ENCODE measurements at places on chromosomes 4 and X.

GRCh38 chrX:10120331-10120730 is 36.4 kb upstream of the CLCN4 start:
- no peak for DNase-seq

GRCh38 chr4:25031077-25031621 is 403 bp upstream of the LGI2 start:
- DNase-seq: peak; percentile 22

DNA sequence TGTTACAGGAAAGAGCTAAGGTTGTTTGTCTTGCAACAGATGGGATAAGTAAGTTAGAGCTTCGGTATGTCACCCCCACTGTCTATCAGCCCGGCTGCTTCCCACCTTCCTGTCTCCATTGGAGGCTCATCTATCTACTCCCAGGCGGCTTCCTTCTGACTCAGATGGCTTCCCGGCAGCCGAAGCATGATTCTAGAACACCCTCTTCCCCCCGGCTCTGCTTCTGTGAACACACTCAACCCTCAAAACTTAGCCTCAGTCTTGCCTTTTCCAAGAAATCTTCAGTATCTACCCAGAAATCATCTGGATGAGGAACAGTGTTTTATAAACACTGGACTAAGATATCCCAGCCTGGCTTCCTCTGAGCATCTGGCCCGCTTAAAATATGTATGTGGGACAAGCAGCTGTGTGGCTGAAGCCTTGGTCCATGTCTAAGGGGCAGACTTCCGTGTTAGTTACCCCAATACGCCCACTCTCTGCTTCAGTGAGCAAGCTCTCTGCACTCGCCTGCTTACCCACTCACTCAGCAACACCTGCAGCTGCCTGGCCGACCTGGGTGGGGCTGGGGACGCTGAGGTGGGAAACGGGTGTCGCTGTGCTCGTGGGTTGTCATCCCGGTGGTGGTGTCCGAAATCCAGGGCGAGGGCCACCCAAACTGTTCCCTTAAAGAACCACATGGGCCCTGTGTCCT is 12.0 kb upstream of the SLC2A9 start:
- DNase-seq: no peak

DNA sequence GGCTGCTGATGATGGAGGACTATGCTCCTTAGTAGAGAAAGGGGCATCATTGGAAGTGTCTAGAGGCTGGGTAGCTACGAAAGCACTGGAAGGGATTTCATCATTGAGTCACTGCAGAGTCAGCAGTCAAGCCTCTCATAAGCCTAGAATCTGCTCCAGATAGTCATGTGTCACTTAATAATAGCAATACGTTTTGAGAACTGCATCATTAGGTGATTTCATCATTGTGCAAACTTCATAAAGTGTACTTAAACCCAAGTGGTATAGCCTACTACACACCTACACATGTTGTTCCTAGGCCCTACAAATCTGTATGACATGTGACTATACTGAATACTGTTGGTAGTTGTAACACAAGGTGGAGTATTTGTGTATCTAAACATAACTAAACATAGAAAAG is 165.6 kb downstream of the PTTG2 start:
- no peak for DNase-seq

DNA sequence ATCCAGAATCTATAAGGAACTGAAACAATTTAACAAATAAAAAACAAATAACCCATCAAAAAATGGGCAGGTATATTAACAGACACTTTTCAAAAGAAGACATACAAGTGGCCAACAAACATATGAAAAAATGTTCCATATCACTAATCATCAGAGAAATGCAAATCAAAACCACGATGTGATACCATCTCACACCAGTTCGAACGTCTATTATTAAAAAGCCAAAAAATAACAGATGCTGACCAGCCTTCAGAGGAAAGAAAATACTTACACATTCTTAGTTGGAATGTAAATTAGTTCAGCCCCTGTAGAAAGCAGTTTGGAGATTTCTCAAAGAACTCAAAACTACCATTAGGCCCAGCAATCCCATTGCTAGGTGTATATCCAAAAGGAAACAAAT is 687.9 kb upstream of the AADAT start:
- DNase-seq: no peak

- DNase-seq: no peak
Observed at GRCh38 chrX:134407065-134407376, 52.9 kb upstream of the HPRT1 start.

- DNase-seq: no peak
Observed at GRCh38 chr4:141814499-141814898, 178.1 kb downstream of the IL15 start.

DNA sequence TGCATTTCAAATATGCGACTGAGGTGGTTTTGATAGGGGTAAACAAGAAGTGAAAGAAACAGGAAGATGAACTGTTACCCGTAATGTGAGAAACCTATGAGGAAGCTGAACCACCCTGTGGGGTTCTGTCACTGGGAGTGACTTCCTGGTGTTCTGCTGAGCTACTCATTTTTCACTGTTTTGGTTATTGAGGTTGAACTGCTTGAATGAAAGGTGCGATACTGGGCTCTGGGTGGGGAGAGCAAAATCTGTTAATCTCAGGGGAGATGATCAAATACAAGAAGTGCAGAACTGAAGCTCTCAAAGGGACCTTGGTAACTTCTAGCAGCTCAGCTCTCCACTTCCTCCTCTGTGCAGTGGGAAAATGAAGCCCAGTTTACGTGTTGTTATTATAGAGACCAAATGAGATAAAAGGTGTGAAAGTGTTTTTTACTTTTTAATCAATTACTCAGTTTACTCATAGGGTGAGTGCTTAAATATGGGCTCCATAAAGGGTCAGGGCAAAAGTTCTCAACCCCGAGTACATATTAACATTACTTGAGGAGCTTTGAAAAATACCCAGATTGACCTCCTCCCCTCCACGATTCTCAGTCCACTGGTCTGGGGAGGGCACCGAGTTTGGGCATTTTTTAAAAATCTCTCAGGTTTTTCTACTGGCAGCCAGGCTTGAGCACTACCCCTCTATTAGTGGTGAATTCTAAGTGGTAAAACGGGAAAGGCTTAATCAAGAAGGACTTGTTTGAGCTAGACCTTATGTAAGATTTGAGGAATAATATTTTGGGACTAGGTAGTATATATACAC is 66.7 kb downstream of the COQ2 start:
- DNase-seq: no peak

DNA sequence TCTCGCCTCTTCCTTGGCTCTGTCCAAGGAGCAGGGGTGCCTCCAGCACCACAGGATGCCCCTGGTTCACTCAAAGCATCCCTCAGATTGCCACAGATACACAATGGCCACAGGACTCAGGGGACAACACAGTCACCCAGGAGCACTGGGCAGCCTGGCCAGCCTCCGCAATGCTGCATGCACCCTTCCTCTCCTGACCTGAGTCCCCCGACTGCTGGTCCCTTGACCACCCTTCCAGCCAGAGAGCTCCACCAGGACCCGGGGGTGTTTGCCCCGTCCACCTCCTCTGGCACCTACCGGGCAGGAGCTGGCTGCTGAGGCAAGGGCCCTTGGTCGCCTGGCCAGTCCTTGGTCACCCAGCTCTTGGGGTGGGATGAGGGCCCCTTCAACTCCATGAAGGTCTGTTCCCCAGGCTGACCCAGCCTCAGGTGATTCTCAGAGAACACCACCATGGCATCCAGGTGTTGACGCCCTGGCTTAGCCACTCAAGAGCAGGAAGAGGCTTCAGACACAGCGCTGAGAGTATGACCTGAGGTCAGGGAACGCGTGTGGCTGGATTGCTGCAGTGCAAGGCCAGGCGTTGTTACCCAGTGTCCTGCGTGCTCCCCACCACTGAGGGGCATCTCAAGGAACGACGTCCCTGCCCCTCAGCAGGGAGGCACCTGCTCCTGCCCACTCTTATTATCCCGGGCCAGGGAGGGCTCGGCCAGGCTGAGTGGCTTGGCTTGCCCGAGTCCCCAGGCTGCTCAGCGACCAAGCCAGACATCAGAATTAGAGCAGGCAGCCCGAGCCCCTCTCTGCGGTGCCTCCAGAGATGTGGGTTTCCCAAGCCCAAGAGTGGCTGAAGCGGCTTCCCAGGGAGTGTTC is 10.2 kb downstream of the ADRA2C start:
- no peak for DNase-seq

DNA sequence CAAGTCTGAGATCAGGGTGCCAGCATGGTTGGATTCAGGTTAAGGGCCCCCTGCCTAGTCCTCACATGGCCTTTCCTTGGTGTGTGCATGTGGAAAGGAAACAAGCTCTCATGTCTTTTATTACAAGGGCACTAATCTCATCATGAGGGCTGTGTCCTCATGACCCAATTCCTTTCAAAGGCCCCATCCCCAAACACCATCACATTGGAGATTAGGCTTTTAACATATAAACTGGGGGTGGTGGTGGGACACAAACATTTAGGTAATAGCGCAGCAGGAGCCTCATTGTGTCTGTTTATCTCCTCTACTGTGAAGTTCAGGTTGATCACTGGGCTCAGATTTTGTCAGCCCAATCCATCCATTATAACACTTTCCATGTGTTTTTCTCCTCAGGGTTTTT is 41.0 kb downstream of the BEX3 start:
- DNase-seq: no peak

GRCh38 chr4:717601-718320 is 12.1 kb downstream of the PCGF3 start:
- DNase-seq: no peak

GRCh38 chr4:16187455-16187854 is 38.8 kb downstream of the TAPT1 start:
- no peak for DNase-seq

DNA sequence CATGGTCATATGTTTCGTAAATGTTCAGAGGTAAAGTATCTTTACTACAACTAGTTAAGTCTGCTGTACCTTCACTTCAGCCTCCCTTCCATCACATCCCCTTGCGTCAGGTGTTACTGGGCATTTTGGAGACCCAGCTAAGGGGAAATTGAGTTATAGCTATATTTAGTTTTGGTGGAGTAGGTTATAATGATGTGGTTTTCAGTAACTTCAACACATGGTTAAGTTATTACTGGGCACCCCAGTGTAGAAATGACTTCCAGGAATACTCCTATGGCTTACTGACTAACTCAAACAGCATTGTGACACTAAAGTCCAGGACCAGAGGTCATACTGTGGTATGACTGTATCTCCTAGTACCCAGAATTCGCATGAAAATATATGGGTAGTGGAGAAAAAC is 23.4 kb upstream of the ACSL1 start:
- no peak for DNase-seq

DNA sequence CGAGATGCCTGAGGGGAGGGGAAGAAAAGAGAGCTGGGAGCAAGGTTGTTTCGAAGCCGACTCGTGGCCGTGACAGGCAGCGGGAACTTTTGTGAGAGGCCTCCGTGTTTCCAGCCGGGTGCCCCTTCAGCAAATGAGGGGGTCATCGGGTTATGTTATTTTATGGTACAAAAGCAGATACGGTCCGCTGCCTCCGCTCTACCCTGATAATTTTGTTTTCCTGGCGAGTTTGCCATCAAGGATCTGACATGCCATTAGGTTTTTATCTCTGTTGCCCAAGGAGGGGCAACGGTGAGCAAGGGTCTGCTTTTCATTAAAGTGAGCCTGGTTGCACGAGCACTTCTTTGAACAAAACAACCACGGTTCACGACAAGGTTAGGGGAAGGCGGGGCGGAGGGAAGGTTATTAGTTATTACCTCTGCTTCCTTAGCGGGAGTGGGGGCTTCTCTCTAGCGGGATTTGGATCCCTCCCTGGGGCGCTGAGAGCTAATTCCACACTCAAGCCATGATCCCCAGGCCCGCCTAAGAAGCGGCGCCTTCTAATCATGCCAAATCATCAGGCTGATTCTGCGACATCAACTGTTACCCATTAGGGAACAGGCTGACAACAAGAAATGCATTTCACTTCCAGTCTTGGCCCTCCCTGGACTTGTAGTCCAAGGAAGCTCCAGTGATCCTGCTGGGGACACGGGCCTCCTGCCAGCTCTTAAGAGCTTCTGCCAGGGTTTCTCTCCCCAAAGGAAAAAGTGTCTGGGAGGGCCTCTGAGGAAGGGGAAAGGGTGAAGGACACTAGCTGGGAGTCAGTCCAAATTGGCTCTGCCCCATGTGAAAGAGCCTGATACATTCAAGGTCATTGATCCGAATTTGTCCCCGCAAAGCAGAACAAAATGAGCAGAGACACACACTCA is 617.7 kb downstream of the MID1IP1 start:
- DNase-seq: peak; percentile 79

All from right lobe of liver (tissue), 6 donors.